ENCODE measurements at places on chromosomes 11 and 22.

DNA sequence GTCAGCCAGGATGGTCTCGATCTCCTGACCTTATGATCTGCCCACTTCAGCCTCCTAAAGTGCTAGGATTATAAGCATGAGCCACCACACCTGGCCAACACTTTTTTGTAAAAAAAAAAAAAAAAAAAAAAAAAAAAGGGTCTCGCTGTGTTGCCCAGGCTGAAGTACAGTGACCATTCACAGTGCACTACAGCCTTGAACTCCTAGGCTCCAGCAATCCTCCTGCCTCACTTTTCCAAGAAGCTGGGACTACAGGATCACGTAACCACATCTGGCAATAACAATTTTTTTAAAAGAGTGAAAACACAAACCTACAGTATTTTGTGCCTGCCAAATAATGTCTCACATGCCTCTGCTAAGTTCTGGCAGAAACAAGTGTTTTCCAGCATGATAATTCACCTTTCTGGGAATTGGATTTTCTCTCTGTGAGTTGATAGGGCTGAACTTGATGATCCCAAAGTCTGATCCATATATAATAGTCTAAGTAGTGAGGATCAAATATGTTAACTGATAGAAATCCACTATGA, 30.6 kb downstream of the ADORA2A start:
- DNase-seq: no peak

DNA sequence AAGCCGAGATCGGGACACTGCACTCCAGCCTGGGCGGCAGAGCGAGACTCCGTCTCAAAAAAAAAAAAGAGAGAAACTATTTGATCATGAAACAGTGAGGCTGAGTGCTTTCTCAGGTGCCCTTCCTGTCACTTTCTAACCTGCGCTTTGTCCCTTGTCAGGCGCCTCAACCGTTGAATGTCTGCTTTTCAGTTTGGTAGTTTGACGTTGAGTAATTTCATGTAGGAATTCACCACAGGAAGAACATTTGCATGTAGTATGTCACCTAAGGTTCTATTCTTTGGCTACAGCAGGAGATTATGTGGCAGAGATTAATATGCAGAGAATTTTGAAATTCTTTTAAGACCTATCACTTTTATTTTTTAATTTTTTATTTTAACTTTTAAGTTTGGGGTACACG, 57.2 kb downstream of the PPFIA1 start:
- no peak for DNase-seq

DNA sequence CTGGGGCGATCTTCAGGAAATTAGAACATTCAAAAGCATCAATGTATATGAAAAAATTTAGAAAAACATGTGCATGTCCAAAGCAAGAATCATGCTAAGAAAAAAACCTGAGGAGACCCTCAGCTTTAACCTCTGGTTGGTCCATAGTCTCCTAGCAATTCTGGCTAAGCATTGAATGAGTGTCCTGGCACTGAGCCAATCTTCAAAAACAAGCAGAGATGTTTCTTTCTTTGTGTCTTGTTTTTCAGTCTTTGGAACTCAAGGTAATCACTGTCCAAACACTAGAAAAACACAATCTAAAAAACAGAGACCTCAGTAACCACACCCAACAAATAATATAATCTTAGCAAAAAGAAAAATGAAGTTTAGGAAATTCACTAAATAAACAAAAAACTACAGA, 205.4 kb upstream of the CARD18 start:
- no peak for DNase-seq

GRCh38 chr11:123302751-123303195, 107.7 kb upstream of the CLMP start:
- DNase-seq: no peak

GRCh38 chr11:73498343-73498742, 99.6 kb downstream of the FAM168A start:
- no peak for DNase-seq

- DNase-seq: no peak
These were observed 263.8 kb downstream of the LUZP2 start for GRCh38 chr11:24760681-24761080.

DNA sequence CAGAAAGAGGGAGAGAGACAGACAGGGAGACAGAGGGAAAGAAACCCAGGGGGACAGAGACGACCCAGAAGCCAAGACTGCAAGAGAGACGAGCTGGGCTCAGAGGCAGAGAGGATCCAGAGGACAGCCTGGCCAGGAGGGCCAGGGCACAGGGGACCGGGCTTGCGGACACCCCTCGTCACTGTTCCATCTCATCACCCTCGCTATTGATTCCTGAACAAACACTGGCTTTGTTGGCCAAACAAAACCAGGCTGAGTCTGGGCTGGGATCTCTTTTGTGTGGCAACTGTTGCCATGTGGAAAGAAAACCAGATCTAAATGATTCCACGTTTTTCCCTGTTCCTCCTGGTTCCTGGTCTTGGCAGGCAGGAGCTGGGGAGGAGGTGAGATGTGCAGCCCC, 339.4 kb downstream of the MN1 start:
- no peak for DNase-seq

DNA sequence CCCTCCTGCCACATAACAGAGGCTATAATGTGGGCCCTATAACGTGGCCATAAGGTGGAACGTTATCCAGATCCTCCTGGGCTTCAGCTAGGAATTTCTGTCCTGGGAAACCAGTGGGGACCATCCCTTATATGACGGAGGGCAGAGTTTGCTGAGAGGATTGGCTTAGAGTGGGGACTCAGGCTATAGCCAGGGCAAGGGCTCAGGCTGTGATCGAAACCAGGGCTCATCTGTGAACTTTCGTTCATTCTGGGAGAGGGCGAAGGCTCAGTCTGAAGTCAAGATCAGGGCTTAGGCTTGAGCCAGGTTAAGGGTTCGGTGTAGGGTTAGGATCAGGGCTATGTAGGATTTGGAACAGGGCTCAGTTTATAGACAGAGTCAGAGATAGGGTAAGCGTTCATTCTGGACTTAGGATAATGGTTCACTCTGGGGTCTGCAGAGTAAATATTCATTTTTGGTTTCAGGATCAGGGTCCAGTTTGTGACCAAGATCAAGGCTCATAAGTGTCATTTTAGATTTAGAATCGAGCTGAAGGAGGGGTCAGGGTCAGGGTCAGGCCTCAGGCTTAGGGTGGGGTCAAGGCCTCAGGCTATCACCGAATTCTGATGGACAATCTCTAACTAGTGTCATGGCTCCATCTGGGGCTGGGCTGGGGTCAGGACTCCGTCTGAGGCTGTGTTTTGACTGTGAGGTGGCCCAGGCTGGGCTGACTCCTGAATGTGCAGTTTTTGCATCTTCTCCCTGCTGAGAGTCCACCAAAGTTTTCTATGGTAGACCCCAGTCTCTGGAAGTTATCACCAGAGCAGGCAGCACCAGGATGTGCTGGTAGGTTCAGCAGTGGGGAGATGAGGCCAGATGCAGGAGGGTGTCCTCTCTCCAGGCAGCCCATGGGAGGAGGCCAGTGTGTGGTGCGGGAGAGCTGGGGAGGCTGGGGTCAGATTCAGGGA, 33.9 kb upstream of the SOX10 start:
- no peak for DNase-seq

- DNase-seq: no peak
These were observed 39.9 kb downstream of the OR2AT4 start for GRCh38 chr11:75056814-75057213.
